ENCODE measurements at places on chromosomes 6 and 20.

DNA sequence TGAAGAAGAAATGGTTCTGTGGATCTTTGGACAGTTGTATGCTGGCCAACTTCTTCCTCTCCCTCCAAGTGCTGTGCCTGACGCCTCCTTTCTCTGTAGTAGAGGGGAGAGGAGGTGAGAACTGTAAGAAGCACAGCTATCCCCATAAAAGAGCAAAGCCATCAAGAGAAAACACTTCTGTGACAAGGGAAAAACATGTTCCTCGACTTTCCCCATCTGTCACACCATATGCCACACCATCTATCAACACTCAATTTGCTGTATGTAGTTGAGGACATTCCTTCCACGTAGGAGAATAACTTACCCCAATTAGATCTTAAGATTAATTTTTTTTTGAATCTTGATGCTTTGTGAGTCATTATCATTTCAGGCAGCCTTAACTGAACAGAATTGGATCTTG, 156.2 kb upstream of the PLCB4 start:
- DNase-seq: no peak

- DNase-seq: no peak
Measured at GRCh38 chr20:62816031-62816883, 593 bp upstream of the COL9A3 start.

DNA sequence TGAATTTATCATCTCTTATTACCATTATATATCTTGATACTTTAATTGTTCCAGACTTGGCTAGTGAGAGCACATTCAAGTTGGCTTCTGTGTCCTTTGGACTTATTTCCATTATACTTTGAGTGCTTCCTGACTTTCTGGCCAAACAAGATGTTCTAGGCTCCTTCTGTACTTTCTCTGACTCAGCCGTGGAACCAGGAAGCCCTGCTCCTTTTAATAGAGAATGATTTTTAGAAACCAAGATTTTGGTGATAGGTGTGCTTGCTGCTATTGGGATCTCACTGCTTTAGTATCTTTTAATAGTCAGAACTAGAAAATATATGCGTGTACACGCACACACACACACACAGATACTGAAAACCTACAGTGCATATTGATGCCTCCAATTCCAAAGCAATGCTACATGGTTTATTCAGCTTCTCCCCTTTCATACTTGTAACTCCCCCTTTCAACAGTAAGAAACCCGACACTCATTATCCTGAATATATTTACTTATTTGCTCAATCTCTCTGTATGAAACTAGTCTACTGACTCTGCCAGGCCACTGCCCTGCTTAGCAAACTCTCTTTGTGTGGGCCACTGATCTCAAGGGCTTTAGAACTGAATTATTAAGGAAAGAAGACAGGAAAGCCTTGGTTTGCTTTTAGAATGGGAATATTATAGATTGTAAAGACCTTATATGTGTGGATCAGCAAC, 42.7 kb upstream of the EZR start:
- no peak for DNase-seq

DNA sequence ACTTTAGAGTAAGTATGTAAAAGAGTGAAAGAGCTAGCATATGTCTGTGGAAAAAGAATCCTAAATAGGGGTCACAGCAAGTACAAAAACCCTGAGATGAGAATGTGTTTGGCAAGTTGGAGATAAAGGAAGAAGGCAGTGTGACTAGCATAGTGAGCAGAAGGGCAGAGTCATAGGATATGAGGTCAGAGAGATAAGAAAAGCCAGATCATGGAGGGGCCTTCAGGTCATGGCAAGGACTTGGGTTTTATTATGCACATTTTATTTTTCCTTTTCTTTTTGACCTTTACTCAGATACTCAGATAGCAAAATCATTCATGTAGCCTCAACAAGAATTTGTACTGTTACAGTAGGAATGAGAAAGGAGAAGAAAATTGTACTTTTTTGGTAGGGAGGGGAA, 138.0 kb downstream of the GJA1 start:
- peak; percentile 72 for DNase-seq

DNA sequence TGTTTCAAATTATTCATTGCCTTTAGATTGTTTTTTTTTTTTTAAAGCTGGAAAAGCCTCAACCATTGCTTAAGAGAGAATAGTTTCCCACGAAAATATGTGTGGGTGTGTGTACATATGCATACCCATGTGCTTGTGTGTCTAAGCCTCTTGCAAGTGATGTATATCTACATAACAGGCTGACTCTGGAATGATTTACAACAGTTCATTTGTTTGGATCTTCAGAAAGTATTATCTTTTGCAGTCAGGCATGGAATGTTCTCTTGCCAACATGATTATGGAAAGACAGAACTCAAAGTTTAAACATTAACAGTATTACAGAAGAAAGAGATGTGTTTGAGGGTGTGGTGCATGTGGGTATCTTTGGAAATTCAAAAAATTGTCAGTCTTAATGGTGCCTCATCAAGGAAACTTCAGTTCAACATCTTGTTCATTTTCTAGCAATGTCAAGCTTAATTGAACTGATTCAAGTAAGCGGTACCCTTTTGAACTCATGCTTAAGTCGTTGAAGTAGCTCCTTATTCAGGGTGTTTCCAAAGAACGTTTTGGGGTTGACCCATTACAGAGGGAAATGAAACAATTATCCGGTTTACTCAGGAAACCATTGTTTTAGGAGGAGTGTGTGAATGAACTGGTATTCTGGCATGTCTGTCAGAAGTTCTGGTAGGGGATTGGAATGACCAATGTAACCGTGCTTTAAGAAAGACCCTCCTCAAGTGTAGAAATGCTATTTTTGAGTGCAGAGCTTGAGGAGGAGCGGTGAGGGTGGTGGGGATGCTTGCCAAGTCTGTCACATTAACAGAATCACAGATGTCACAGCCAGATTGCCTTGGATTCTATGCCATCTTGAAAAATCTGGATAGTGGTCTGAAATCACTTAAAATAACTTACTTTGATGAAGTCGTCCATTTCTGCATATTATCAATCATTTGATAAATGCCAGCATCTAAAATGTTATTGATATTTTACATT, 60.3 kb downstream of the ADGRG6 start:
- DNase-seq: no peak

- DNase-seq: no peak
Measured at GRCh38 chr6:15477746-15478145, 185.1 kb downstream of the DTNBP1 start.

GRCh38 chr6:154503658-154504057, 6.8 kb downstream of the CNKSR3 start:
- no peak for DNase-seq

DNA sequence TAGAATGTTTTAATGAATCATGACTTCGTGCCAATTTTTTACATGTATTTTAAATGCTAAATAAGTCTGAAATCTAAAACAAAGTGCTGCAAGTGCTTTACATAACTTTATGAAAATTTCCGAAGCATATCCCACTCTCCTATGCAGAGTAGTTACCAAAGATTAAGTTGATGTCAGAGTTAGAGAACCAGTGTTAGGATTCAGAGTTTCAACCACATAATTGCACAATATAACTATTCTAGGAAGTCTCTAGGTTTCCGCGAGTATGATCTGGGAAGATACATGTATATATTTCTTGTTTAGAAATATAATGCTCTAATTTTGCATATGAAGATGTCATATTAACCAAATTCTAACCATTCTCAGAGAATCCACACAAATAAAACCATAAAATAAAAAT, 74.8 kb downstream of the ASCC3 start:
- no peak for DNase-seq

- no peak for DNase-seq
Measured at GRCh38 chr6:47440719-47441118, 36.9 kb upstream of the CD2AP start.

DNA sequence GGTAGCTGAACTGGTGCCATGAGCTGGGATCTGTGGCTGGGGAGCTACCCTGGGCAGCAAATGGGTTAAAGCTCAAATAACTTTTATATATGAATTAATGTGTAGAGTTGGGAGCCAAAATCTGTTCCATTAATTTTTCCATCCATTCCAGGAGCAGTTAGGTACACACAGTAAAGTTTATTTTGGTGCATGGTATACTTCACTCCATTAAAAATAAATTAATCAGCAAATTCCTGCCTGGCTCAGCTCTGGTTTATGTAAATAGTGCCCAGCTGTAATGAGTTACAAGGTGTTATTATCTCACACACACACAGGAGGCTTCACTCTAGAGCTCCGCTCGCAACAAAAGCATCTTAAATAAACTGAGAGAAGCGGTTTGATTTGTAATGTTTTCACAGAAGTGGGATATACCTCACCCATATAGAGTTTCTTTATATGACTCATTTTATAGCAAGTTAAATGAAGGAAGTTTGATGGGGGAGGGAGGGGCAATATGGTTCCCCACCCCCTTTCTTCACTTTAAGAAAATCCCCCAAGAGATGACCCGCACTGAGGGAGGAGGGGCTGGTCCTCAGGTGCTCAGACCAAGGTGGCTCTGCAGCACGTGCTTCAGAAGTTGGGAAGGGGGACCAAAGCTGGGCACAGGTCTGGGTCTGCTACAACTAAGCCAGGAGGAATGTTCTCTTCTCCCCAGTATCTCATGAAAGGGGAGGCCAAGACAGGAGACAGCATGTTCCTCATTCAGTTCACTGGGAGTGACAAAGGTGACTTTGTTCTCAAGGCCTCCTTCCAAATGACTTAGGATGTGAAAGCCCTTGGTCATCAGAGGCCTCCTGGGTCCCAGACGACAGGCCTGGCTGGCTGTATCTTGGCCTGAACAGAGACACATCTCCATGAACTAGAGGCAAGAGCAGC, 10.5 kb upstream of the FAM83C start:
- DNase-seq: no peak

- DNase-seq: no peak
Measured at GRCh38 chr6:36577301-36577700, 16.9 kb upstream of the SRSF3 start.

DNA sequence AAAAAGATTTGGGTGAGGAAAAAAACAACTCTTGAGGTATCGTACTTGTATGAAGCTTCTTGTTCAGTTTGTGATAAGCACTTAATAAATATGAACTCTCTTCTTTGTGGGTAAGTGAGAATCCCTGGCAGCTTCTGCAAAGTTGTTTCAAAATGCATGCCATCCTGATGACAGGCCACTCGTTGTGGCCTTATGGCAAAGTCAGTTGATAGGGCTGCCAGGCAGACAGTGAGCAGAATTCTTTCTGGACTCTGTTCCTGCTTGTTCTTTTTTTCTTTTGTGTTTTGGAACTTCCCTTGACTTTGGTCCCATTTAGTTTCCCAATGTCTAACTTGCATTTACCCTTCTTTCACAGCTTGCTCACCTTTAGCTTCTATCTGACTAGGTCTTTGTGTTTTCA, 983.5 kb upstream of the FLRT3 start:
- no peak for DNase-seq

GRCh38 chr6:42520786-42521607, 42.8 kb upstream of the UBR2 start:
- DNase-seq: peak; percentile 54

DNA sequence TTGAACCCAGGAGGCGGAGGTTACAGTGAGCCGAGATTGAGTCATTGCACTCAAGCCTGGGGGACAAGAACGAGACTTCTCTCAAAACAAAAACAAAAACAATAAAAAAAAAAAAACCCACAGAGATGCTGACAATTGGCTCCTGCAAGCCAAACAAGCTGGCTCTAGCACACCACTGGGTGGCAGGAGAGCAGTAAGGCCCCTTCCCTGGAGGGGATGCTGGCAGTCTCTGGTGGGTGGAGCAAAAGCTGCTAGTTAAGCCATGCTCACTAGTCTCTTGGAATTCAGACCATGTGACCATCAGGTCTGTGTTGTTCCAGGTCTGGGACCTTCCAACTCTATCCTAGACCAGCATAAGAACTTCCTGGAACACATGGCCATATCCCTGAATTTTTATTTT, 18.9 kb upstream of the DSN1 start:
- DNase-seq: no peak

DNA sequence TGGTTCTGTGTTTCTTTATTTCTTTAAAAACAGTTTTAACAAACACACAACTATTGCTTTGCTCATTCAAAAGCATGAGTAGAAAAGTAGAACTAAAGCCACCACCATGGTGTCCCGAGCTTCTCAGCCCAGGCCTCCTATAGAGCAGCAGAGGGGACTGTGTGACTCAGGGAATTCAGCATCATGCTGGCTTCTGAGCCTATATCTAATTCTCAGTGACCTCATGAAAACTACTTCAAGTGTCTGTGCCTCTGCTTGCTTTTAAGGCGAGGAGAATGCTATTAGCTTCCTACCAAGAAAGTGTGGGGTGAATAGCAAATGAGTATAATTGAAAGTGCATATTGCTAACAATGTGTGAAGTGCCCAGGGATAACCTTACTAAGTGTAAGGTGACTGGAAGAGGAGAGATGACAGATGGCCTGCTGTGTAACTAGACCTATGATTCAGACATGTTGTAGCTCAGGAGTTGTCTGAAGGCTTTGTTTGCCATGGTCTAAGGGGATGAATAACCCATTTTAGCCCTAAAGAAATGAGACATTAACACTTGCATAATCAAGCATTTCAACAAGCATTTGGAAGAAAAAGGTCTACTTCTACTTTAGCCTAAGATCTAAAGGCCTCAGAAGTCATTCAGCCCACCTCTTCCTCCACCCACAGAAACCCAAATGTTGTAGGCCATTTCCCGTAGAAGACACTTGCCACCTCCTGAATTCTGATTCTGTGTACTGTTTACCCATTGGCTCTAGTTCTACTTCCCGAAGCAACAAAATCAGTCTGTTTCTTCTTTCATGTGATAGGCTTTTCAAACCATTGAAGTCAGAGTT, 121.5 kb upstream of the ARG1 start:
- no peak for DNase-seq

GRCh38 chr6:55794136-55794812, 81.1 kb downstream of the BMP5 start:
- DNase-seq: no peak

GRCh38 chr6:108666656-108667260, 106.0 kb downstream of the FOXO3 start:
- DNase-seq: no peak

DNA sequence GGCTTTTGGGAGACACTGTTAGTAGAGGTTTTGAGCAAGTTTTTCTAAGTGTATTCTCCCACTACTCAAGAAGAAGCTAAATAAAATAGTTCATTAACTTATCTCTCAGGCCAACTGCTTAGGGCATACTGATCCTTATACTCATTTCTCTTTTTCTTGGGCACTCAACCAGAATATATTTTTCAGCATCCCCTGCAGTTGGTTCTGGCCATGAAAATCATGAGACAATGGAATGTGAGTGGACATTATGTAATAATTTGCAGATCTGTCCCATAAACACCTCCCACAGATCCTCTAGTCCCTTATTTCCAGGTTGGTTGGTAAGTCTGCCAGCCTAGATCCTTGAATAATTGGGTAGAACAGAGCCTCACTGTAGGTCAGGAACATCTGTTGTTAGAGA, 136.7 kb downstream of the AIG1 start:
- DNase-seq: no peak

GRCh38 chr6:160297310-160297709, 38.7 kb upstream of the SLC22A2 start:
- no peak for DNase-seq

DNA sequence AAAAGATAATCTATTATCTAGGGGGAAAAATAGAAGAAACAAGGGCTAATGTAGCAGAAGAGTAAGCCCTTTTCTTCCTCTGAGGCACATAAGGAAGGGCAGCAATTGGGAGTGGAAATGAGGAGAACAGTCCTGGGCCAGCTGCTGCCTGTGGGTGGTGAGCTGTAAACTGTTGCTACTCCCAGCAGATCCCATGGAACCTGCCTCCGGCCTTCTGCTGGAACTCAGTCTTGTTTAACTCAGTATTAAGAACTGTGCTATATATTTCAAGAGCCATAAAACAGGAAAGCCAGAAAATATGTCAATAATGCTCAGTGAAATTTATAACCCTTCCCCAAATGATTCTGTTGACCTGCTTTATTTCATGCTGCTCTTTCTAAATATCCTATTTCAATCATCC, 464.2 kb downstream of the COL12A1 start:
- DNase-seq: no peak

- no peak for DNase-seq
Measured at GRCh38 chr6:99219788-99220187, 129.7 kb downstream of the FAXC start.

Measured in hematopoietic multipotent progenitor cell (in vitro differentiated cells).